NCI-H1930 (cell line): ENCODE measurements at places on chromosomes 3 and 15.

GRCh38 chr3:85567071-85567676, 608.4 kb downstream of the CADM2 start:
- peak; percentile 1 for DNase-seq

DNA sequence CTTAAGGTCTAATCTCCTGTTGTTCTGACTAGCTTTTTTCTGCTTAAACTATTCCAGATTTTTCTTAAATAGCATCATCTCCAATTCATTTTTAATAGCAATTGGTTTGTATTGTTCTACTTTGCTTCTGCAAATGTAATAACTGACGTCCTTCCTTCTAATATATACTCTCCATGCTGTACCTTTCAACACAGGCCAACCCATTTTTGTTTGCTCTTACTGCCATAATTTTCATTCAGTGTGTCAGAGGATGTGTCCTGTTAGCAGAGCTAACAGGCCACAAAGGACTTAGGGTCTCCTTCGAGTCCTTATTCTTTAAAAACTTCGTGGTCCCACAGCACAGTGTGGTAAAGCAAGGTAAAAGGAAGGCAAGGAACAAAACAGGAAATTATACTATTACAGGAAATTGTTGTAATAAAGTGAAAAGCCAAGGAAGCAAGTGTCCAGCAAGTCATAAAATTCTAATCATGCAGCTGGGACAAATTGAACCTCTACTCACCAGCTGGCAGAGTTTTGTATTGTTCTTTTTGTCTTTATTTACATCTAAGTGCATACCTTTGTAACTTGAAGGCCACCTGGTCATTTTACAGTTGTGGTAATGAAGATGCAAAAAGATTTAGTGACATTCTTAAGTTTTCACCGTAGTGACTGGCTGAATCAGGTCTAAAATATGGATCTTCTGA, 64.9 kb upstream of the ZBTB20 start:
- DNase-seq, result no peak

DNA sequence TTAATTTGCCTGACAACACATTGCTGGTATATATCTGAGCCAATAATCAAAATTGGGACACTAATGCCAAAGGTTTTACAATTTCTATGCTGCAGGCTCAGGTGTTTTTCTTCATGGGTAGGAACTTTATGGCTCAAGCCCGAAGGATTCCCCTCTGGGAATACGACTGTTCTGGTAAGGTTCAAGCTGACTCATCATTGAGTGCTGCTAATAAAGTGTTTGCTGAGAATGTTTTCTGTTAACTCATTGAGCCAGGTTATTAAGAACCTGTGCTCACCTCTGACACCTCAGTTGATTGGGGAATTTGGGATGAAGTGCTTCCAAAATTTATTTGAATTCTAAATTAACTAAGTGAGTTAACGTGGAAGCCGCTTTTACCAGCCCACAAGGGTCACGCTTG, 135.8 kb upstream of the CTDSPL start:
- DNase-seq, result no peak

DNA sequence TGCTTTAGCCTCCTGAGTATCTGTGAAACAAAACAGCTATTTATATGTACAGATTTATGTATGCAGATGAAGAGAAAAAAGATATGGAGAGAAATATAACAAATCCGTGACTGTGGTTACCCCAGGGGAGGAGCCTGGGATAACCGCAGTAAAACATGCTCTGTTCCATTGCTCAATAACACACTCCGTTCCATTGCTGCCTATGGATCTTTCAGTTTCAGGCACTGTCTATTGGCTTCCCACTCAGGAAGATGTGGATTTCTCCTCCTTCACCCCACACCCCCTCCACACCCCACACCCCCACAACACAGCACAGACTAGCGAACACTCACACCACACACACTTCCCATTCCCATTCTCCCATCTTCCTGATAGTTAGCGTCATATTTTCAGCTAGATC, 47.9 kb downstream of the CDCP1 start:
- DNase-seq, result no peak
